NCI-H187 treated with DMSO at 0.1 percent for 48 hours (cell line): ENCODE measurements at places on chromosomes 1 and 21.

- no peak for DNase-seq
These were observed 113.5 kb downstream of the GDAP2 start for GRCh38 chr1:117815926-117816325.

GRCh38 chr1:75723989-75724471, 479 bp upstream of the ACADM start:
- DNase-seq, result peak; percentile 36

DNA sequence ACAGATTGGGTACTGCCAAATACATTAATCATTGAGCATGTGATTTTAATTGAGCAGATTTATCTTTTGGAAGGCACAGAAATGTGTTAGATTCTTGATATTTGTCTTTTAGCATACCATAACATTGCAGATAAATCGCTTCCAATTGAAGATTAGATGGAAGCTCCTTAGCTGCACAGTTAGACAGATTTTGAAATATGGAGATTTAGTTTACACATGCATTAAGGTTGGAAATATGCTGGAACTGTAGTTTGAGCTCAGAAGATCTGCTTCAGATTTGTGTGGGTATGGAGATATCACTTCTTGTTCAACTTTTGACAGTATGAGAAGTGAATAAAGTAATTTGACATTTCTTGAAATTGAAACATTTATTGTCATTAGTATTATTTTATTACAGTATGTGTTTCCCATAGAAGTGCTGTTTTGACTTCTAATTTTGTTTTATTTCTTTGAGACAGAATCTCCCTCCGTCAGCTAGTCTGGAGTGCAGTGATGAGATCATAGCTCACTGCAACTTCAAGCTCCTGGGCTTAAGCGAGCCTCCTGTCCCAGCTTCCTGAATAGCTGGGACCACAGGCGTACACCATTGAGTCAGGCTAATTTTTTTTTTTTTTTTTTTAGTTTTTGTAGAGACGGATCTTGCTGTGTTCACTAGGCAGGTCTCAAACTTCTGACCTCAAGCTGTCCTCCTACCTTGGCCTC, 29.1 kb downstream of the THRAP3 start:
- DNase-seq, result no peak

GRCh38 chr1:15584489-15585363, at the start of gene AGMAT:
TSS of gene AGMAT (minus strand) at chr1:15585051. CDS start at chr1:15584967, 84 bp downstream.
- DNase-seq, result no peak

DNA sequence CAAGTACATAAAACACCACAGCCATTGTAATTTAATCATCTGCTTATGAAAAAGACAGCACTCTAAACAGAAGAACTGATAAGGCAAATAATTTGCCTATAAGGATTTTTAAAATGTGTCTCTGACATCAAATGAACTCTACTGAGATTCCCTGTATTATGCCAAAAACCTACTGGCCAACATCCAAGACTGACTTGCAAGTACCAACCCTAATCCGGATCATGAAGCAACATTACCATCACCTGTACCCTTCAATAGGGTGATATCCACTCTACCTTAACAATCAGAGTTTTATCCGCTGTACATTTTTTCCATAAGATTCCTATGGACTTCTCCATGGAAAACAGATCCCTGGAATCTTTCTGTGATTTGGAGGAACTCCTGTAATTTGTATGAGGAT, 4.6 kb downstream of the RGS7 start:
- no peak for DNase-seq

DNA sequence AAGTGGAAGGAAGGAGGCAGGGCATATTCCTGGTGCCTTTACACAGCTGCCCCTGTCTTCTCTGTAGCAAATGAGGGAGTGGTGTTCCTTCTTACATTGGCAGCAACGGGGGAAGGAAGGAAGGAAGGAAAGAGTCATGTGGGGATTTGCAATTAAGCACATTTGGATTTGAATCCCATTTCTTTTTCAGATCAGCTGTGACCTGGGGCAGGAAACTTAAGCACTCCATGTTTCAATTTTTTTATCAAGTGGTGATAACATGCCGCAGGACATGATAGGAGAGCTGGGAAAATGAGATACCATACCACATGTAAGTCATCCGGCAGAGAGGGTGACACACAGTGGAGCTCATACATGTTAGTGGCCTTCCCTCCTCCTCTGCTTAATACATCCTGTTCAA, 186.8 kb downstream of the APP start:
- DNase-seq, result no peak

GRCh38 chr1:233945573-233945972, 41.1 kb downstream of the SLC35F3 start:
- DNase-seq, result no peak

DNA sequence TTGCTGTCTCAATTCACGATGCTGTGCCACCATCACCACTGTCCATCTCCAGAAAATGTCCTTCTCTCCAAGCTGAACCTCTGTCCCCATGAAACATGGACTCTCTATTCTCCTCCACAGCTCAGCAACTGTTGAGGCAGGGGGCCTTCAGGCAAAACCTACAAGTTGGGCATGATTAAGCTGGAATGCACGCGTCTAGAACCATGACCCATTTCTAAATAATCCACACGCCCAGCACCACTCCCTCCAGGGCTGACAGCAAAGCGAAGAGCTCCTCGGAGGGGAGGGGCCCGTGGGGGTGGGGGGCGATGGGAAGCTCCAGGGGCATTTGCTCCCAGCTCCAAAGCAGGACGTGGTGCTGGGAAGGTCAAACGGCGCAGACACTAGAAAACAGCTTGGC, 3.3 kb upstream of the HES5 start:
- no peak for DNase-seq

GRCh38 chr1:168676029-168676812, 52.8 kb downstream of the DPT start:
- no peak for DNase-seq

DNA sequence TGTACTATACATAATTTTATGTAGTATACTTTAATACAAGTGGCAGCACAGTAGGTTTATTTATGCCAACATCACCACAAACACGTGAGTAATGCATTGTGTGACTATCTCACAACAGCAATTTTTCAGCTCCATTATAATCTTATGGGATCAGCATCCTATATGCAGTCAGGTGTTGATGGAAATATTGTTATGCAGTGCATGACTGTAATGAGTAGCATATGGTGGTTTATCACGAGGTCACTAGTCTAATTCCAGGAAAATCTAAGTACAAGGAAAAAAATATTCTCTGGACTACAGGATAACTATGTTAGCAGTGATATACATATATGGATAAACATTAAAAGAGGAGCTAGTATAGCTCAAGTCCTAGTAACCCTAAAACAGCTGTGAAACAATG, 69.0 kb downstream of the ATP1B1 start:
- DNase-seq, result no peak

GRCh38 chr1:53755874-53756273, 16.9 kb upstream of the GLIS1 start:
- DNase-seq, result no peak

- DNase-seq, result no peak
These were observed 100.4 kb downstream of the SPATA6 start for GRCh38 chr1:48371598-48371997.

DNA sequence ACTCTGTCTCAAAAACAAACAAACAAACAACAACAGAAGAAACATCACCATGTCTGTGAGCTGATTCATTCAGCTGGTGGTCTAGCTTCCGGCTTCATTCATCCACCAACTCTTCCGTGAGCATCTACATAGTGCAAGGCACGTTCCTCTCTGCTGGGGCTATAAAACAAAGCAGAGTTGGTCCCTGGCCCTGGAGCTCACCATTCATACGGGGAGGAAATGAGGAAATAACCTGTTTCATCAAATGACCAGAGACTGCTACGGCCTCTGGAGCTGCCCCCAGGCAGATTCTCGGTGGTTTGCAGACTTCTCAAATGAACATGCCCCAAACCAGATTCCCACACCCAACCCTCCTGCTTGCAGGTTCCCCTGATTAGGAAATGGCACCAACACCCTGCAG, 41.0 kb upstream of the ID3 start:
- DNase-seq, result no peak

DNA sequence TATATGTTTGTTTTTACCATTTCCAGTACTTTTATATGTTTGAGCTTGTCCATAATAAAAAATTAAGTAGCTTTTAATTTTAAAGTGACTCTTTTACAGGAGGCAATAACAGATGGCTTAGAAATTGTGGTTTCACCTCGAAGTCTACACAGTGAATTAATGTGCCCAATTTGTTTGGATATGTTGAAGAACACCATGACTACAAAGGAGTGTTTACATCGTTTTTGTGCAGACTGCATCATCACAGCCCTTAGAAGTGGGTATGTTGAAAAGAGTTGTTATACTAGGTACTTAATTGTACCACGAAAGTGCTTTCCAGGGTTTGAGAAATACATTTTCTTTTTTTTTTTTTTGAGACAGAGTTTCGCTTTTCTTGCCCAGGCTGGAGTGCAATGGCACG, 46.1 kb downstream of the RNF2 start:
- no peak for DNase-seq
